ENCODE measurements at places on chromosomes 3 and 15. TPM values are rescaled to one million over a fixed set of nuclear protein-coding genes. Genes with fewer than 3 reads are reported as not detected.

GOLGA8J gene
- not detected for total RNA-seq

GRIP2 gene
- total RNA-seq: not detected

FEZF2 gene
- total RNA-seq: not detected

IL12A gene
- 2.3 TPM for total RNA-seq

ALS2CL gene
- total RNA-seq: 11.2 TPM

SLC38A3 gene
- total RNA-seq: not detected

PHLDB2 gene
- 68.1 TPM for total RNA-seq
